Activated CD8-positive, alpha-beta memory T cell treated with anti-CD3 and anti-CD28 coated beads for 4 hours (primary cell): ENCODE measurements at places on chromosomes 11 and 22.

- DNase-seq, result no peak
Observed at GRCh38 chr11:19243143-19243542, 2.4 kb upstream of the E2F8 start.

DNA sequence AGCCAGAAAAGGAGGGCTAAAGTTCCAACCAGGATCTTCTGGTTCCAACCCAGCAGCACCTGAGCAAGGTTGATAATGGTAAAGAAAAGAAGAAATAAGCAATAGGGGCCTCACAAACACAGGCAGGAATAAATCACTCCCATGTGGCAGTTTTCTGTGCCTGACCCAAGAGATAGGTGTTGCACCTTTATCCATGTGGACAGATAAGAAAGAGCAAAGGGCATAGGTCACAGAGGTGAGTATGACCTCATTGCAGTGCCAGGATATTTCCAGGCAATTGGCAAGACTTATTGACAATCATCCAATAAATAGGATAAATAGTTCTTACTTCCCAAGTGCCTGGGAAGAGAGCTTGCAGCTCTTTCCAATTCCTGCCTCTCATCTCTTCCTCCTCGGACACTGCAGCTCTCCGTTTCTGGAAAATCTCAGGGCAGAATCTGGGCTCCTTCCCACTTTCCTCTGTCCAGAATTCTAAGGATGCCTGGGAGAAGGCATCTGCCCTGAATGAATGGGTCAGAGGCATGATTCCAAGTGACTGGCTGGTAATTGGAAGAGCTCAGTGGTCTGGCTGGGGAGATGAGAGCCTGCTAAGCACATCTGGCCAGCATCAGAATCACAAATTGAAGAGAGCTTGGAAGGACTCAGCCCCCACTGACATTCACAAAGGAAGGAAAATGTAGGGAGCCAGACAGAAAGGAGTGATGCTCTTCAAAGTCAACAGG is 14.5 kb upstream of the LRRC55 start:
- no peak for DNase-seq

DNA sequence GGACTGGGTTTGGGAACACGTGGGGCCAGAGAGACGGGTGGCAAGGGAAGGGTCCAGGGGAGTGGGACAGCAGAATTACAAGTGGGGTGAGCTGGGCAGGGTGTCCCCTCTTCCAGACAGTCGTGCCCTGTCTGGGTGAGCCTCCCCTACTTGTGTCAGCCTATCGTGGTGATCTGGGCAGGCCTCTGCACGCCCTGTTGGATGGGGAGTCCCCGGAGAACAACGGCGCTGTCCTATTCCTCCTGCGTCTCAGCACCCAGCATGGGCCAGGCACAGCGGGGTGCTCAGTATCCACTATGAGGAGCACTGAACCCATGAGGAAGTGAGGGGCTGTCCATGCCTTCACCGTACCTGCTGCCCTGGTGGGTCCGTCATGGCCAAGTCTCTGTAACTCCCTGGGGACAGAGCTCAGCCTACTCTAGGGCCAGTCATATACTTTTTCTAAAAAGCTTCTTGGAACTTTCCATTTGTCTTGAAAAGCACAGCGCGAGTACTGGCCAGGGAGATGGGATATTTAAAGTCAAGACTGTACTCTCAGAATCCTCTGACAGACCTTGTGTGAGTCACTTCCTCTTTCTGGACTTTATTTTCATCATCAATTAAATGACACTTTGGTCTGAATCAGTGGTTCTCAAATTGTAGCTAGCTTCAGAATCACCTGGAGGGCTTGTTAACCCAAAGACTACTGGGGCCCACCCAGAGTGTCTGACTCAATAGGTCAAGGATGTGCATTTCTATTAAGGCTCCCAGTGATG is 81.7 kb upstream of the NECTIN1 start:
- no peak for DNase-seq

GRCh38 chr22:46286941-46287872 is 9.5 kb upstream of the GTSE1 start:
- no peak for DNase-seq

- peak; percentile 58 for DNase-seq
Observed at GRCh38 chr11:18383388-18384156, 10.8 kb upstream of the LDHA start.

DNA sequence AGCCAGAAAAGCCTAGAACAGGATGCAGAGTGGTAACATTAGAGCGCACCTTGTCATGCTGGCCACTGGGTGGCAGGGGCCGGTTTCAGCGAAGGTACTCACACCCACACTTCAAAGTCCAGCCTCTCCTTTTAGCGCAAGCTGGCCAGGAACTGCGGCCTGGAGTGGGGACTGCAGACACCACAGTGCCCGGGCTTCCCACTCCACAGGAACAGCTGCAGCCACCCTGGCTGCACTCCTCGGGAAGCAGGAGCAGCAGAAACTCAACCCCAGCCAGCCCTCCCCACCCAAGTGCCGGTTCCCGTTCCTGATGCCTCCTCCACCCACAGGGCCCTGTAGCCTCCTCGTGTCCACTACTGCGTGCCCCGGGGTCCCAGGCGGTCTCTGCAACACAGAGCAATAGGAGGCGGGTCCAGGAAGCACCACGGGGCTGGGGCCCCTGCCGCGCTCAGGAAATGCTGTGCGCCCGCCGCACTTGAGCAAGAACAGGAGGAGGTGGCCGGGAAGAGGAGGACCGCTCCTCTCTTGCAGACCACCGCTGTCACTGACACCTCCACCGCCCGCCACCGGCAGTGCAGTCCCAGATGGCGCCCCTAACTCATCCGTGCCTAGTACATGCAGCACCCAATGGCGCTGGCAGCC is 2.2 kb downstream of the RFPL2 start:
- DNase-seq, result no peak

- DNase-seq, result no peak
Observed at GRCh38 chr11:112118176-112118575, 31.5 kb downstream of the SDHD start.

- DNase-seq, result peak; percentile 53
Observed at GRCh38 chr22:40044870-40045834, 50.4 kb downstream of the FAM83F start.

DNA sequence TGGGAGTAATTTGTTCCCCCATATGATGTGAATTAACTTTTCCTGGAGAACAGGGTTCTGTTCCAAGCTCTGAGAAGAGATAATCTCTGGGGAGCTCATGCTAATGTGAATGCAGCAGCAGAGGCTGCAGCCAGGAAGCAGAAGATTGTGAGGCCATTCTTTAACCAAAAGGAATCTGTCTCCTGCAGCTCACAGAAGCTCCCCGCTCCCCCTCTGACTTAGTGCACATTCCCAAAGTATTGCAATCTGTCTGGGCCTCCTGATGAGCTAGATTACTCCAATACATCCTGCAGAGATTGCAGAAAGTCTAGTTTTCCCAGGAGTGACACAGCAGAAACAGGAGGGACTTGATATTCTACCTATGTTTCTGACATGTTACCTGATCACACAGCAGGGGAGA is 420.6 kb upstream of the FAT3 start:
- DNase-seq, result no peak

- DNase-seq, result no peak
Observed at GRCh38 chr22:19174106-19175025, 4.2 kb downstream of the SLC25A1 start.
